Stimulated activated CD4-positive, alpha-beta T cell treated with anti-CD3 and anti-CD28 coated beads, Interleukin-2, amount 100 ng/mL, for 48 hours (primary cell): ENCODE measurements at places on chromosomes 3 and 15.

DNA sequence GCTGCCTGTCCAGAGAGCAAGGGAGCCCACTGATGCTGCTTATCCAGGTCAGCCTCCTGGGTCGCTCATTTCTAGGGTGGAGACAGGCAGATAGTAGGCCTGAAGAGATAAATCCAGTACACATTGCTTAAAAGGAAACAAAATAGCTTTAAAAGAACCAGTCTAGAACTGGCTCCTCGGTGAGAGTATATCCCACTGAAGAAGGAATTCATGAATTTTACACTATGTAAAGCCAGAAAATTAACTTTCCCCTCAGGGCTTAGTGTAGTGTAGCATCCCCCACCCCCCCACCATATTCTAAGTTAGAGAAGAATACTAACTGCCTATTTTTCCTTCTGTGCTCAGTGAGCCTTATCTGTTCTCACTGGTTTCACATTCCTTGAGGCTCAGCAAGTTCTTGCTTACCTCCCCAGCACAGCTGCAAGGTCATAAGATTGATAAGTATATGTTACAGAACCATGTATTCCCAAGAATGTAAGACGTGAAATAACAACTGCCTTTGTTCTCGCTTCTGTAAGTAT, 30.5 kb upstream of the NOX5 start:
- DNase-seq = no peak

GRCh38 chr3:64214381-64215018, 10.8 kb downstream of the PRICKLE2 start:
- DNase-seq = no peak

DNA sequence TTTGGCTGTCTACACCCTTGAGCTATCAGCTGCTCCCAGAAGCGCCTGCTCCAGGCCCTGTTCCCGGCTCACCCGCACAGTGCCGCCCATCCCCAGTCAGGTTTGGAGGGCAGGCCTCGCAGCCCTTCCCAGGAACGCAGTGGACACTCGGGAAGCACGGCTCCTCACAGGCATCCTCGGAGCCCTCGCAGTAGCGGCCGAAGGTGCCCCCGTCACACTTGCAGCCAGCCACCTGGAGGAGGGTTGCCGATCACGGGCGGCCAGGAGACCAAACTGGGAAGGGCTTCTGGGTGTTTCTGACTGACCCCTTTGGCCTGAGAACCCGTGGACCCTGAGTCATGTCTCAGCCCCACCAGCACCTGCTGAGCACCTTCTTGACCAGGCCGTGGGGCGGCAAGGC, 33.4 kb downstream of the MUC20 start:
- DNase-seq = no peak

DNA sequence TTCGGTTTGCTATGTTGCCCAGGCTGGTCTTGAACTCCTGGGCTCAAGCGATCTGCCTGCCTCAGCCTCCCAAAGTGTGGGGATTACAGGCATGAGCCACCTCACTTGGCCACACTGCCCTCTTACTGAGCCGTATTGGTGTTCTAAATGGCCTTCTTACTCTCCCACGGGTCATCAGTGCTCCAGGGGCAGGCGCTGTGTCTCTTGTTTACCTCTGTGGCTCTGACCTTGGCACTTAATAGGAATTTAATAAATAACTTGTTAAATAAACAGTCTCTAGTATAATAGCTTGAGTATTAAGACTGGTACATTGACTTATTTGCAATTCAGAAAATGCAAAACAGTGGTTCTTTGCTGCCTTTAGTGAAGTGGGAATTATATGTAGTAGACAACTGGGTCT, 13.7 kb downstream of the FLNB start:
- no peak for DNase-seq

DNA sequence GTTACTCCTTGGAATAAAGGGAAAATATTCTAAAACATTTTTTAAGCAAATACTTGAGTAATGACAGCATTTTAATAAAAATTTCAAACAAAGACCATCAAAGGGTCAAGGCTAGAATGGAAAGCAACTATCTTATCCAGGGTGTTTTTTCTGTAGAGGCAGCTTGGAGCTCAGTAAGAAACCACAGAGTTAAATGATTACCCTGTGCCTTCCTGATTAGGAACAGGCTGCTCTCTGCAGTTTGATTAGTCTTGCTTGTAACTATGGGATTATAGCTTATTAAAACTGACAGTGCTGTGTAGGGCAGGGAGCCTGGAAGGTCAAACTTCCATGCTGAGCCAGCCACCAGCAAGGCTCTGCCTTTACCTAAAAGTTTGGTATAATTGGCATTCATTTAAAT, 33.1 kb downstream of the QTRT2 start:
- DNase-seq = no peak

GRCh38 chr3:123724306-123724705, 139.5 kb upstream of the HACD2 start:
- no peak for DNase-seq

GRCh38 chr15:25368850-25369249, 70.0 kb downstream of the UBE3A start:
- no peak for DNase-seq

DNA sequence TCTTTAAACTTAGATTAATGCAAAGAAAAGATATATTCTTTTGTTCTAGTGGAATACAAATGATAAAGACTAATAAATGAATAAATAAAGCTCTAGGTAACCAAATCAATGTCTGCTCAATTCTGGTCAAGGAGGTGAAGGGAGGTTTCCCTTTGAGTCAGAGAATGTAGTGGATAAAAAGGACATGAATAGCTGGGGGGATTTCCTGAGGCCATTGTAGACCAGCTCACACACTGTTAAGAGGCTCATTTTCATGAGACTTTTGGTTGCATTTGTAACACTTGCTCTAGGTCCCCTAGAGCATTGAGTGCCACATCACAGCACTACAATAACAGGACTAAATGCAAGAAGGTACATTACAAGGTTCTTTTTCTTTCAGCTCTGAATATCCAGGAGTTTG, 170.7 kb downstream of the TIGIT start:
- no peak for DNase-seq

DNA sequence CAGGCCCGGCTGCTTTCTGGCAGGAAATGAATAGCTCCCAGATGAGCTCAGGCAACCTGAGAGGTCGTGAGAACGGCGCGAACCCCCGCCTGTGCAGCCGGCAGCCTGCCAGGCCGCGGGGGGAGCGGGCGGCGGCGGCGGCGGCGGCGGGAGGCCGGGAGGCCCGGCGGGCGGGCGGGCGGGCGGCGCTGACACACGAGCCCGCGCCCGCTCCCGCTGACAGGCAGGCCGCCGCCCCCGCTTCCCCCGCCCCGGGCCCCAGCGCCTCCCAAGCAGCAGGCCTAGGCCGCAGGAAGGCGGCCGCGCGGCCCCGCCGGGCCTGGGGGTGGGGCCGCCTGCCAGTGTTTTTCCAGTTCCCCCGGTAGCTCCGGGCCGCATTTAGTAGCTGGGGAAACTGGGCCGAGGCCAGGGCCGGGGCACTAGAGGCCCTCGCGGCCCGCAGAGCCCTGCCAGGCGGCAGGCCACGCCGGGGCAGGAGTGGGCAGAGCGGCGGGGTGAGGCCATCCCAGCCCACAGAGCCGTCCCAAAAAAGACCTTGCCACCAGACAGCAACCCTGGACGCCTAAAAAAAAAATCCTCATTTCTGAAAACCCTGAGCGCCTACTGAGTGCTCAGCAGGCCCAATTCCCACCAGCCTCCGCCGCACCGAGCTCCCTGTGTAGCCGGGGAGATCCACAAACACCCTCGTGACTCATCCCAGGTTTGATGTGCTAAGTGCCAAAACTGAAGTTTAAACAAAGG, 5.6 kb downstream of the HES1 start:
- DNase-seq = peak; percentile 51

DNA sequence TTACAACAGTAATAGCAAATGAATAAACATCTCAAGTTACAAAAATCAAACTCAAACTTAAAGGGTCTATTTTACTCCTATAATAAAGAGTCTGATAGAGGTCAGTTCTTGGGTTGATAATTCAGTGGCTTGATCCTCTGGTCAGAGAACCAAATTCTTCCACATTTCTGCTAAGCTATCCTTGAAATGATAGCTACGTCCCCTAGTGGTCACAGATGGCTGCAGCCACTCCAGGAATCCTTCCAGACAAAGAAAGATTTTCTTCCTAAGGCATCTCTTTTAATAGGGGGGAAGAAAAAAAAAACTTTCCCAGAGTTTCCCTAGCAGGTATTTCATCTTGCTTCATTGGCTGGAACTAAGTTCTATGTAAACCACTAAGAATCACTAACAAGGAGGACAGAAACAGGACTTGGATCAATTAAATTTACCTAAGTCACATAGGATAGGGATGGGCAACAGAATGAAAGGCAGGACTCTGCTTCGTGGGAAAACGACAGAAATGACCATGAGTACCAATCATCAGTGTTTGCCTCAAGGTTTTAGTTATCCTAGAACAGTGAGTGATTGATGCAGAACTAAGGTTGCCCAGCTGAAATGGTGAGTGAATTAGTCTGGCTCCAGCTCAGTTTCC, 160.7 kb downstream of the STAC start:
- no peak for DNase-seq

DNA sequence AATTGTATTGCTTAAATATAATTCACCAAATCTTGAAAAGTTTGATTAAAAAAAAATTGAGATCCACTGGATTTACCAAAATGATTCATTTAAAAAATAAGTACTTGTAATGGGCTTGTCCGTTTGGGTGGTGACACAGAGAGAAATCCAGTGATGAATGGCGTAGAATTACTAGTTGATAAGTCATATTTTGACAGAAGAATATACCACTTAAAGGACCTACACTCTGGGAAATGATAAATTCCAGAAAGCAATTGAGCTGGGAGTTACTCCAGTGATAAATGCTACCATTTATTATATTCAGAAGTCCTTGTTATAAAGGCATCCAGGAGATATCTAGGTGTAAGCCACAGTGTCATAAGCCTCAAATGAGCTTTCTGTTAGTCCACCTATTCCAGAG, 141.8 kb upstream of the CFAP20DC start:
- no peak for DNase-seq
